ENCODE measurements at places on chromosomes 13 and 19. TPM values are rescaled to one million over a fixed set of nuclear protein-coding genes. Genes with fewer than 3 reads are reported as not detected.

The FGF21 gene
- total RNA-seq: not detected

The PIP5K1C gene
- total RNA-seq: 40.0 TPM

The KASH5 gene
- not detected for total RNA-seq

The TPTE2 gene
- total RNA-seq: 0.19 TPM

The GNA15 gene
- 15.4 TPM for total RNA-seq

The OR7A5 gene
- total RNA-seq: not detected

The F10 gene
- 6.6 TPM for total RNA-seq

The KIR3DL2 gene
- total RNA-seq: not detected

The PALM3 gene
- total RNA-seq: not detected

The KLK5 gene
- not detected for total RNA-seq

The MCEMP1 gene
- 9.1 TPM for total RNA-seq

Measured in mesenteric fat pad (tissue), 1 donor.